ENCODE measurements at places on chromosomes 12 and 14.

- DNase-seq, result no peak
Observed at GRCh38 chr12:49014547-49014946, 4.0 kb downstream of the PRKAG1 start.

- DNase-seq, result no peak
Observed at GRCh38 chr14:84453307-84453950, 1076.5 kb upstream of the FLRT2 start.

GRCh38 chr12:131046813-131047788 is 93.4 kb downstream of the ADGRD1 start:
- DNase-seq, result no peak

DNA sequence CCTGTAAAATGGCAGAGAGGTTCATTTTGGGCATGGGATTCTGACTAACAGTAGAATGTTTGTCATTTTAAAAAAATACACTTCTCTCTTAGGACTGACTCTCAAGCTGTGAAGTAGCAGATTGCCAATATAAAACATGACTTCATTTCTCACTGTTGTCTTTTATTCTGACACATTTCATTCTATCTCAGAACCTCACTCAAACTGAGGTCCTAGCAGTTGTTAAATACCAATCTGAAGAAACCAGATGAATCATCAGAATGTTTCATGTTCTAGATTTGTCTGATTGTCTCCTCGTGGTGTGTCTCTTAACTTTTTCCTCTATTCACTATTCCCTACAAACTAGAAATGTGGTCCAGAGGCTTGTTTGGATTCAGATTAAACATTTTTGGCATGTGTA is 276.5 kb upstream of the NPAS3 start:
- no peak for DNase-seq

DNA sequence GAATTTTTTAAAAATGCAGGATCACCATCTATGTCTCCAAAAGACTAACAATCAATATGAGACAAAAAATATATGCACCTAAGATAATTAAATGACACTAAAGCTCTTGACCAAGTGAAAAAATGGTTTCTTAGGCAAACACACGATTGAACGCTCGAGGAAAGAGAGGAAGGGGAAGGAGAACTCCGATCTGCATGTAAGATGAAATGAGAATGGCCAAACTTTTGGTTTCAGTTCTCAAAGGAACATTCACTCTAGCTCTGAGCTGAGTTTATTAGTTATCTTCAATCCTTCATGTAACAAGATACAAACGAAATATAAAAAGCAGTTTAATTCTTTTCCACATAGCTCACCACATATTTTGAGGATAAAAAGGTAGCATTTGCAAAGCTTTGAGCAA is 2.8 kb downstream of the DYRK4 start:
- DNase-seq, result no peak

DNA sequence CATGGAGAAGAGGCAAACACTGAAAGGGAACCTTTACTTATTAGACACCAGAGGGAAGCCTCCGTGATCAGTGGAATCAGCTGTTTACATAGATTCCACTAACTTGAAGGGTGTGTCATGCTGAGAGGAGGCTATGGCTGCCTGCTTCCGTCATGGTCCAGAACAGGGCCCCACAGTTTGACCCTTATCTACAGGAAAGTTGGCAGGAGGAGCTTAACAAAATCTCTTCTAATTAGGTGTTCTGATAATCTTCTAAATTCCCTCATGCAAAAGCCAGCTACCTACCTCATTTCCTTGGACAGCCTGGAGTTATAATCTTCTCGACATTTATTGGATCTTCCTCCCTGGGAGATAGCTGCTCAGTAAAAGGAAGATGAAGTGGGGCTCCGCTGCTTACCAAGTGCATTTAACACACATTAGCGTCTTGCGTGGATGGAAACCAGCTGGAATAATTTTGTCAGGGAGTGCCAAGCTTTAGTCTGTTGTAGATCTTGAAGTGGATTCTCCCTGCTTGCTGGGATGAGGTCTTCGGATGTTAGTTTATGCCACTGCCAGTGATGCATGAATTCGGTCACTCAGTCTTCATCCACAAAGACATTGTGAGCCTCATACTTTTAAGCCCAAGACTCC is 171.0 kb downstream of the PAH start:
- no peak for DNase-seq

DNA sequence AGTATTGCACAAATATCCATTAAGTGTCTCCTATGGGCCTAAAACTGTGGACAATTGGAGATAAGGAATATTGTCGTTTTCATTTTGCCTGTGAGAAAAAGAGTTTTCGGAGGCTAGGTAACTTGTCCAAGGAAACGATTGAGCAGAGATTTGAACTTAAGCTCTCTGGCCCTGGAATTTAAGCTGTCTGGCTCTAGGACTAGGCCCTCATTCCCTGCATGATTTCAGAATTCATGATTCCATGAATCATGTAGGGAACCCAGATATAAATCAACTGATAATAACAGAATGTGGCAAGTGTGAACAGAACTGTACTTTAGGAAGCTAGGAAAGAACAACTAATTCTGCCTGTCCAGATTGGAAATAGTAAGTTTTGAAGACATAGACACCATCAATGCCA is 940.9 kb downstream of the DIO2 start:
- DNase-seq, result no peak

GRCh38 chr14:95536671-95537070 is 1.8 kb downstream of the GLRX5 start:
- DNase-seq, result no peak

- DNase-seq, result no peak
Observed at GRCh38 chr12:4036671-4037271, 163.6 kb upstream of the PARP11 start.

DNA sequence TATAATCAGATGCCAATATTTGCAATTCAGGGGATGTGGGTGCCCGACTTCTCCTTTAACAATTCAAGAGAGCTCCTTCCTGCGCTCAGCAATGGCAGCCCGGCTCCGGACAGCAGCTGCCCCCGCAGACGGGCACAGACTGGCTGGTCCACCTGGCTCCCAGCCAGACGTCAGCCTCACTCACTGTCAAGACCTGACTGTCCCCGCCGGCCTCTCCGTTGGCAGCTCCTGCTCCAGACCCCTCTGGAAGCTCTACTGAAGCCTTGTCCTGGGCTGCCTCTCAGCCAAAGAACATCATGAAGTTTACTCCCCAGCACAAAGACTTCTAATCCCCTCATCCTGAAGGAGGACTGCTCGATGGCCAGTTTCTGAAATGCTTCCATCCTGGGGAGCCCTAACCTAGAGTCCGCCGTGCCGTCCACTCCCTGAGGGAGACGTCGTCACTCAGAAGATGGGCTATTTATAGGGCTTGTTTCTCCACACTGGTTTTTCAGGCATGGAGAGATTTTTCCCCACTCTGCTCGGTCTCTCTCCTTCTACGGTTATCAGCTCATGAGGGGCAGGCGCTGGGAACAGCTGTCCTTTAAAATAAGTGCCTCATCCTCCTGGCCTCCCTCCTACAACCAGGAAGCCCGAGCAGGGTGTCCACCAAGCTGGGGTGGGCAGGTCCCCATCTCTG is 126.2 kb downstream of the RFLNA start:
- DNase-seq, result no peak

DNA sequence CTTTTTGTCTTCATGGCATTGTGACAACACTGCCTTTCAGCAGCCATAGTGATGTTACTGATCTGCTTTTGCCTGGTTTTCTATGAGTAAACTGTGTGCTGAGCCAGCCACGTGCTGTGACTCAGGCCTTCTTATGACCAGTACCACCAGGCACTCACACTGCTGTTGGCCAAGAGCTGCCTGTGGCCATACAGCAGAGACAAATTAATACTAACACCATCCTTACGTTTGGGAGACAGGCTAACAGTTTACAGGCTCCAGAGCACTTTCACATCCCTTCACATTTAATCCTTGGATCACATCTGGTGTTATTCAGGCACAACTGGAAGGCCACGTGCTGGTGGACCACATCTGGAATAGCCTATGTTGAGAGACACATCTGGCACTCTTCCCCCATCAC is 377.9 kb downstream of the CCDC91 start:
- DNase-seq, result peak; percentile 80

DNA sequence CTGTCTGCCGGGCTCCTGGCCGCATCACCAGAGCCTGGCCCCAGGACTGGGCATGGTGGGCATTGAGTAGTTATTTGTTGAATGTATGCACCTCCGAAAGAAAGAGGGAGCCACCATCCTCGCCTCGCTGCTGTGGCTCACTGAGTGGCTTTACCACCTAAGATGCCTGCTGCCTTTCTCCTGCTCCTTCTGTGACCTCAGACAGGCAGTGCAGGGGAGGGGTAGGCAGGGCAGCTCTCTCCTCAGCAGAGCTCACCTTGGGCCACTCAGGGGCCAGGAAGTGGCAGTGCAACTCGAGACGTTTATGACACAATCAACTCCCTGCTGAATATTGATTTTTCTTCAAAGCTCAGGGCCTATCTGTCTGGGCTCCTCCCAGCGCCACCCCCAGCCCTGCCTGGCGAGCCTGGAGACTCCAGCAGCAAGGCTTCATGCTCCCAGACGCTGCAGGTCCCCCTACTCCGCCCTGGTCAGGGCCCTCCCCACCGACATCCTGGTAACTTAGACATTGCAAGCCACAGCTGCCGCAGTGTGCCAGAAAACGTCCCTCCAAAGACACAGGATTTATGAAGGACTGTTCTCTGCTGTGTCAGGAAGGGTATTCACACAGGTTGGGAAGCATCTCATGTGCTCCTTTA is 84.3 kb upstream of the DIO3 start:
- no peak for DNase-seq

DNA sequence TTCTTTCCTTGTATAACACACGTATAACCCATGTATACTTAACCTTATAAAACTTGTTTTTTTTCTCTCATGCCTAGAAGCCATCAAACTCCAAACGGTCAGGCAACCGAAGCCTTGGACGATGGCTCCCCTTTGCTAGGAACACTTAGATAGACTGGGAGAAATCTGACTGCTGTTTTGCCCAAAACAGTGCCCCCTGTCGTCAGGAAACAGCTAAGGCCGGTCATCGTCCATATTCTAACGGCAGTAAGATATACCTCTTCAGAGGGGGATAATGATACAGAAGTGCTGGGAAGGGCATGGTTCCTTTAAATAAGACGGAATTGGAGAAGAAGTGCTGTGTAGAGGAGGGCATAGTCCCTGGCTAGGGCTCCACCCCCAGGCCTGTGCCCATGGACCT is 130.5 kb downstream of the SLC41A2 start:
- DNase-seq, result no peak

- no peak for DNase-seq
Observed at GRCh38 chr12:122467983-122468382, 32.7 kb downstream of the ZCCHC8 start.

- no peak for DNase-seq
Observed at GRCh38 chr14:101527987-101528386, 33.3 kb upstream of the DIO3 start.

- DNase-seq, result peak; percentile 1
Observed at GRCh38 chr14:50559990-50560930, at the start of gene ATL1. Gene ATL1 (plus strand): TSS chr14:50560145. CDS start chr14:50560266, 121 bp downstream.

DNA sequence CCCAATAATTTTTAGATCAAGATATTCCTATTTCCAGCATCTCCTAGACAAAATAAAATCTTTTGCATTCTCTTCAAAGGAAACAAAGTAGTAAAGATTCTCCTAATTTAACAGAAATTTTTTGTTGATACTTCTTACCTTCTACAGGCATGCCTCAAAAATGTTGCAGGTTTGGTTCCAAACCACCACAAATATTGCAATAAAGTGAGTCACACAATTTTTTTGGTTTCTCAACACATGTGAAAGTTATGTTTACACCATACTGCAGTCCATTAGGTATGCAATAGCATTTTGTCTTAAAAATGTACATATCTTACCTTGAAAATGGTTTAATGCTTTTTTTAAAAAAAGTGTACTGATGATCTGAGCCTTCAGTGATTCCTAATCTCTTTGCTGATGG is 65.6 kb upstream of the USP15 start:
- DNase-seq, result no peak

- DNase-seq, result peak; percentile 56
Observed at GRCh38 chr14:76901171-76902055, 75.2 kb downstream of the LRRC74A start.

- DNase-seq, result no peak
Observed at GRCh38 chr12:64070454-64070853, 151.6 kb downstream of the KICS2 start.

DNA sequence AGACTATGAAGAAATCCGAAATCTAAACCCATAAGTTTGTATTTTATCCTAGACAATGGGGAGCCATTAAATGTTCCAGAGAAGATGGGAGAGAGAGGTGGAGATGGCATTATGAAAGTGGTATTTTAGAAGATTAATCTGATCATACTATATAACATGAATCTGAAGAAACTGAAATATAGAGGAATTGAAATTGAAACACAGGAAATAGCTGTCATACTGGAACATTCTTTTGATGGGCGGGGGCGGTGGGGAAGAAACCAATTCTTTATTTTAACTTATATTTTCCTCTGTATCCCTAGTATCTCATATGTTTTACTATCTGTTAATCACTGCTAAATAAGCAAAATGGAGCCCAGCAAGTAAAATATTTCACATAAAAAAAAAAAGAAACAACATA is 27.0 kb upstream of the FOXN3 start:
- no peak for DNase-seq

DNA sequence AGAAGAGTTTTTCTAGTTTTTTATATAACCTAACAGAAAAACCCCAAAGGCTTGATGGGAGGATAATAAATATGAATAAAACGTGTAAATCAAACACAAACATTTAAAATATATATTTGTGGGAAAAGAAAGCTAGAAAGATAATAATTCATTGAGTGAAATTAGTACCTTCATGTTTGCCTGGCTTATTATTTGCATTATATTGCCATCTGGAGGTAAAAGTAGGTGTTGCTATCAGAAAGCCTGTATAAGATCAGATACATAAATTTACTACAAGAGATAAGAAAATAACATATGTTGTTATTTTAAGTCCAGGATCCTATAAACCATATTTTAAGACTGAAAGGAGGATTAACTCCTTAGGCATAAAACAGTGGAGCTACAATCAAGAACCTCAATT is 77.7 kb downstream of the NTS start:
- no peak for DNase-seq

DNA sequence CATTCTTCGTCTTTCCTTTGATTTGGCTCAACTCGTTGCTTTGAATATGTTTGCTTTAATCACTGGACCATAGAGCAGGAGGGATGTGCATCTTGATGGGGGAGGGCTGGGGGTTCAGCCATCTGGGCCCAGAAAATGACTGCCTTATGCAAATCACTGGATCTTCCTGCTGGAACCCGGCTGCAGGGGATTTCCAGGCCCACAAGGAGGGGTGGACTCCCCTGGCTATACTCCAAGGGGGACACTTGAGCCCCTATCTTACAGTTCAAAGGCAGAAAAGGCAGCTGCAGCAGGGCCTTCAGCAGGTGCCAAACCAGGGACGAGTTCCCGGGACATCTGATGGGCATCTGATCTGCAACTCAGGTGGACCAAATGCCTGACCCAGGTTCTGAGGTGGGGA is 122.5 kb downstream of the DICER1 start:
- DNase-seq, result no peak

- DNase-seq, result no peak
Observed at GRCh38 chr14:44170556-44170955, 336.5 kb downstream of the FSCB start.

DNA sequence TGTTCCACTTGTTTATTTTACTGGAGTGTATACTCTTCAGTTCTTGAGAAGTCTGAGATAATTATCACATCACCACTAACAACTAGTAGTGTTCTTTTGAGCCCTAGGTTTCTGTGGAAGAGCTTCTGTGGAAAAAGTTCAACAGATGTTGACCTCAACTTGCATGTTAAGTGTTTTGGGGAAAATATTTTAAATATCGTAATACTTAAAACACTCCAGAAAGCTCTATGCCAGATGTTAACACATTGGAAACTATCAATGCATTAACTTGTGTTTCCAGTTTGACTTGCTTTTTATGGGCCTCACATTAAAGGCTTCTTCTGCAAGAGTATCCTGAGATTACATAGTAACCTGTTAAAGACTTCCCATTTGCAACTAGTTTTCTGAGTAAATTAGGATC is 173.1 kb downstream of the DUSP6 start:
- DNase-seq, result no peak

- DNase-seq, result no peak
Observed at GRCh38 chr14:41302776-41303175, 303.9 kb upstream of the LRFN5 start.
